Upper lobe of left lung (tissue), 6 donors: ENCODE measurements at places on chromosomes 11 and 22. TPM values are rescaled to one million over a fixed set of nuclear protein-coding genes. Genes with fewer than 3 reads are reported as not detected.

GRCh38 chr22:28024422-28024888 lies 105.4 kb upstream of the PITPNB start:
- H3K27ac ChIP-seq: no peak overlapping the region
- no peak overlapping the region for H3K4me3 ChIP-seq
- H3K4me1 ChIP-seq: peaks cover 28% of the 10 kb centered on the region
- no peak for DNase-seq
- no peaks in the 10 kb centered on the region for H3K27me3 ChIP-seq
- peaks cover 4% of the 10 kb centered on the region for H3K36me3 ChIP-seq

DNA sequence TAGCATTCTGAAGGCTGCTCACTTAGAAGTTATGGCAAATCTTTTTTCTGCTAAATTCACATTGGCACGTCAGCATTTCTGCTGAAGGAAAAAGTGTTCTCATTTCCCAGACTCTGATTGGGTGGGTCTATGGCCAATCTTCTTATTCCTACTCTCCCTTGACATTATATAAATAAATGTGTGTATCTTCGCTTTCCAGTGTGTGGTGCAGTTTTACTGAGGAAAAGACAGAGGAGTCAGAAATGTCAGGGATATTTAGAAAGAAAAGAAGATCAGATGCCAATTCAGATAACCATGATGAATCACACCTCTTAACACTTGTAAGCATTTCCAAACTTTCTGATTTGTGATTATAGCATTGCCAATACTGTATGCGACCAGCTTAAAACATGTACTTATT lies 3.2 kb upstream of the BDNF start:
- H3K4me1 ChIP-seq: peaks cover 35% of the 10 kb centered on the region
- no peak overlapping the region for H3K4me3 ChIP-seq
- no peak overlapping the region for H3K27ac ChIP-seq
- H3K36me3 ChIP-seq: no peaks in the 10 kb centered on the region
- no peak for DNase-seq

The SLC25A18 gene
- 0.69 TPM for total RNA-seq

GRCh38 chr11:73795925-73796632 lies 8.4 kb downstream of the MRPL48 start:
- no peak overlapping the region for H3K27ac ChIP-seq
- H3K4me1 ChIP-seq: no peaks in the 10 kb centered on the region

DNA sequence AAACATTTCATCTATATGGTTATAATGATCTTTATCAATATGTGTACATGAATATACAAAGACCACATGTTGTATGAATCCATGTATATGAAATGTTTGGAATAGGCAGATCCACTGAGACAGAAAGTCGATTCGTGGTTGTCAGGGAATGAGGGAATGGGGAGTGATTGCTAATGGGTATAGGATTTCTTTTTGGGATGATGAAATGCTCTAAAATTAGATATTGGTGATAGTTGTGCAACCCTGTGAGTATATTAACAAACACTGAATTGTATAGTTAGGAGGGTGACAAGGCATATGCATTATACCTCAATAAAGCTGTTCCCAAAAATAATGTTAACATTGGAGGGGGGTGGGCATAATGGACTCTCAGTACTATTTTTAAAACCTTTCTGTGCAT lies 5.0 kb upstream of the PTPMT1 start:
- H3K36me3 ChIP-seq: no peaks in the 10 kb centered on the region
- H3K27ac ChIP-seq: no peak overlapping the region
- H3K4me1 ChIP-seq: peaks cover 7% of the 10 kb centered on the region

The DGAT2 gene
- 9.6 TPM for total RNA-seq

DNA sequence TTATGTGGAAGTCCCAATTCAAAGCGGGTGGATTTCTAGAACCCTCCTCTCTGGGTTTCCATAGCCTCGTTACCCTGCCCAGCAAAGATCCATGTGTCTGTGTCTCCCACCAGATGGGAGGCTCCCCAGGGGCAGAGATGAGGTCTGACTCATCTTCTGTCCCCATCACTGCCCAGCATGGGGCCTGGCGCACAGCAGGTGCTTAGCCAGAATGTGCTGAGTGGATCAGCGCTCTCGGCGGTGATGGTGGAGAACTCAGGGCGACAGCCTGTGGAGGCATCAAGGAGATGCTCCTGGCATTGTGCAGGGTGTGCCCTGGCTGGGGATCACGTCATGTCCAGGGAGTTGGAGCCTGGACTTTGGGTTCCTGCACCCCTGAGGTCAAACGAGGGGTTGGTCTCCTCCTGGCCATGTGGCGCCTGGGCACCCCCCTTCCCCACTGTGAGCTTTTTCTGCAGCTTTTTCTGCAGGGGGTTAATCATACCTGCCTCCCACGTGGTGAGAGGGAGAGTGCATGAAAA lies 46.1 kb upstream of the RFPL3 start:
- H3K27ac ChIP-seq: no peak overlapping the region
- no peaks in the 10 kb centered on the region for H3K4me1 ChIP-seq
- no peak overlapping the region for H3K4me3 ChIP-seq
- no peaks in the 10 kb centered on the region for H3K36me3 ChIP-seq
- DNase-seq: no peak

DNA sequence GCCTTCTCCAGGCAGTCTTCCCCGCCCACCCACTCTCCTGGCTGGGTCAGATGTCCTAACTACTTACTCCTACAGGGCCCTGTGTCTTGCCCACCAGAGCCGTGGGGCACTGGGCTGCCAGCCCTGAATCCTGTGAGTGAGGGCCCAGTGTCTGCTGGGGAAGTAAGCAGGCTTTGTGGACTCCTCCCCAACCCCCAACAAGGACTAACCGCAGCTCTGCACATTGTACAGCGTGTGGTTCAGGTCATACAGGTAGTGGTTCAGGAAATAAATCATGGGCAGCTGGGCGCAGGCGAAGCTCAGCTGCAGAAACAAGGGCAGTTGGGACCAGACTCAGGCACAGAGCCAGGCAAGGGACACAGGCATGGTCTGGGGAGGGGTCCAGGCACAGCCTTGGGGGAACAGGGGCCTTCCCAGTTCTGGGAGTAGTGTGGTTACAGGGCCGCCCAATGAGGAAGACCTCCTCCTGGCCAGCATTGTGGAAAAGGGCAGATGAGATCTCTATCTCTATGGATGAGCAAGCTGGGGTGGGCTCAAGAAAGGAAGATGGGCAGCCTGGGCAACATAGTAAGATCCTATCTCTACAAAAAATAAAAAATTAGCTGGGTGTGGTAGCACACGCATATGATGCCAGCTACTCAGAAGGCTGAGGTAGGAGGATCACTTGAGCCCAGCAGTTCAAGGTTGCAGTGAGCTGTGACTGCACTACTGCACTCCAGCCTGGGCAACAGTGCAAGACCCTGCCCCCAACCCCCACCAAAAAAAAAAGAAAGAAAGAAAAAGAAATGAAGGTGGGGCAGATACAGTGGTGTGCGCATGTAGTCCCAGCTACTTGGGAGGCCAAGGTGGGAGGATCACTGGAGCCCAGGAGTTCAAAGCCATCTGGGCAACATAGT lies 5.5 kb downstream of the UNC93B1 start:
- H3K27ac ChIP-seq: no peak overlapping the region
- peaks cover 10% of the 10 kb centered on the region for H3K4me1 ChIP-seq
- peaks cover 3% of the 10 kb centered on the region for H3K36me3 ChIP-seq
- H3K4me3 ChIP-seq: no peak overlapping the region

DNA sequence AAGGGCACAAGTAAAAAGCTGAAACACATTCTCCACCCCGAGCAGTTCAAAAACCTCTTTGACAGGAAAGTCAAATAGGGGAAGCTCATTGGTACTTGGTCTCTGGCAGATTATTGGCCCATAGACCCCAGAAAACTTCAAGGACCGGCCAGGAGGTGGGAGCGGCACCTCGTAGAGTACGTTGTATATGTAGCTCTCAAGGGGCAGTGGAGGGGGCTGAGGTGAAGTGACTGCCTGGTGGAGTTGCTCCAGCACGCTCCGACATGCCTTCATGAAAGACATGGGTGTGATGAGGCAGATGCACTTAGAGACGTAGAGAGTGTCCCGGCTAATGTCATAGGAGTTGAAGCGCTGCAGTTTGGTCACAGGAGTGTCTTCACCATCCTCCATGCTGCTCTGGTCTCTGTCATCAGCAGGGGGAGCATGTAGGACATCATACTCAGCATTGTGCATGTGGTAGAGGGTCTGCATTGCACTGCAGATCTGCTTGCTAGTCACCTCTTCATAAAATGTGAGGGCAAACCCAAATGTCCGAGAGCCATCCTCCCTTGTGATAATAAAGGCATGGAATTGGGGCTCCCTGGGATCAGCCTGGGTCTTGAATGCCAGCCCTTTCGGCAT lies 61.3 kb downstream of the DENND5A start:
- no peak overlapping the region for H3K4me3 ChIP-seq
- H3K36me3 ChIP-seq: peaks cover 29% of the 10 kb centered on the region
- no peak overlapping the region for H3K27ac ChIP-seq
- peaks cover 4% of the 10 kb centered on the region for H3K4me1 ChIP-seq
- no peak for DNase-seq
- no peaks in the 10 kb centered on the region for H3K27me3 ChIP-seq

DNA sequence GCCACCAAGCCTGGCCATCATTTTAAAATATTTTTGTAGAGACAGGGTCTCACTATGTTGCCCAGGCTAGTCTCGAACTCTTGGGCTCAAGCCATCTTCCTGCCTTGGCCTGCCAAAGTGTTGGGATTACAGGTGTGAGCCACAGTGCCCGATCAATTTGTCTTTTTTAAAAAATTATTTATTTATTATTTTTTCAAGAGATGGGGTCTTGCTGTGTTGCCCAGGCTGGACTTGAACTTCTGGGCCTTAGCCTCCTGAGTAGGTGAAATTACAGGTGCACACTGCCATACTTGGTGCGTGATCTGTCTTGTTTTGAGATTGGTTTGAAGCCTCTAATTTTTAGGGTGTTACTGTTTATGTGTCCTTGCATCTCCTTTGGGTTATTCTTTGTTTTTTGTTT lies 10.2 kb downstream of the CABIN1 start:
- H3K27ac ChIP-seq: no peak overlapping the region
- H3K27me3 ChIP-seq: no peaks in the 10 kb centered on the region
- no peak overlapping the region for H3K4me3 ChIP-seq
- no peaks in the 10 kb centered on the region for H3K4me1 ChIP-seq
- H3K36me3 ChIP-seq: no peaks in the 10 kb centered on the region

DNA sequence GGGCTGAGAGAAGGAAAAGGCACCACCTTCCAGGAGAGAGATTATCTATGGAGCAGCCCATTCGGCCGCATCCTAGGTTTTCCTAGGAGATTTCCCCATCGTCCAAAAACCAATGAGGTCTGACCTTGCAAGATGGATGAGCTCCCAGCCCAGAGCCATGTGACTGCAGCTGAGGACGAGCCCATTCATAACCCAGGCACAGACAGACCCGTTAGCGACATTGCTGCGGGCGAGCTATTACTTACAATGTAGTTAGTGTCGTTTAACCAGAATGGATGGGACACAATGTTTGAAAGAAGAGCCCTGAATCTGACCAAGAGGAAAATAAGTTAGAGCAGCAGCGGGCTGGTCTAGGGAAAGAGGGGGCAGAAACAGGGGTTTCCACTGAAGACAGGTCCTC lies 395.9 kb upstream of the CADM1 start:
- H3K36me3 ChIP-seq: no peaks in the 10 kb centered on the region
- no peak overlapping the region for H3K4me3 ChIP-seq
- no peaks in the 10 kb centered on the region for H3K4me1 ChIP-seq
- no peaks in the 10 kb centered on the region for H3K27me3 ChIP-seq

- no peak overlapping the region for H3K4me3 ChIP-seq
- peak; percentile 81 for DNase-seq
- peaks cover 29% of the 10 kb centered on the region for H3K4me1 ChIP-seq
- H3K27me3 ChIP-seq: no peaks in the 10 kb centered on the region
- peaks cover 3% of the 10 kb centered on the region for H3K36me3 ChIP-seq
Observed at GRCh38 chr11:43920598-43921419, 21.6 kb upstream of the C11orf96 start.

- peak overlapping the region; percentile 65 for H3K4me3 ChIP-seq
- H3K27me3 ChIP-seq: no peaks in the 10 kb centered on the region
- peak overlapping the region; percentile 88 for H3K27ac ChIP-seq
- DNase-seq: peak; percentile 68
- H3K36me3 ChIP-seq: no peaks in the 10 kb centered on the region
- peaks cover 40% of the 10 kb centered on the region for H3K4me1 ChIP-seq
Observed at GRCh38 chr22:37485395-37486223, 575 bp downstream of the MFNG start.

DNA sequence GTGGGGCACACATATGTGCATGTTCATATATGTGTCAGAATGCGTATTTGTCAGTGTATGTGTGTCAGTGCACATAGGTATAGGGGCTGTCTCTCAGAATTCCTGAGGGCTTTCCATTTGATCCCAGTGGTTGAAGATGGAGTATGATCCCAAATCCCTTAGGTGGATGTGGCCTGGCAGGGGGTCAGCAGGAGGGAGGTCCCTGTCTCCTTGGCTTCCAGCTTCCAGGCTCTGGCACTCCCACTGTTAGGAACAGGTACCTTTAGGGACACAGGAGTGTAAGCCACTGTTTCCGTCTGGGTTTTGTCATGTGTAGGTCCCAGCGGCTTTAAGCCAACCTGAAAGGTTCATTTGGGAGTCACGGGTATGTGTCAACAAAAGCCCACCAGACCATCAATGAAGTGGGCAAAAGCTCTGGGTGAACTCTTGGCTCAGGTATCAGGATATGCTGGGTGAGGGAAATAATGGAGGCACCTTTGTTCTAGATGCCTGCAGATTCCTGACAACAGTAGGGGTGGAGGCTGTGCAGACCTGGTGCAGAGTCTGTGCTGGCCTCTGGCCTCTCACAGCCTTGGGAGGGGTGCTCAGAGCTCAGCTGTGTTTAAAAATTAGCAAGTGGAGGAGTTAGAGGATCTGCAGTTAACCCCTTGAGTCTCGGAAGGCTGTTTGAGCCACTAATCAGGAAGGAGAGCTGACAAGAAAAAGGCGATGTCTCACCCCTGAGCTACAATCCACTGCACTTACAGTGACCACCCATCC lies 9.0 kb downstream of the KCNQ1OT1 start:
- no peak for DNase-seq
- no peak overlapping the region for H3K27ac ChIP-seq
- H3K4me3 ChIP-seq: no peak overlapping the region
- H3K4me1 ChIP-seq: peaks cover 29% of the 10 kb centered on the region

The CTTN gene
- 175 TPM for total RNA-seq

GRCh38 chr11:63866211-63866610 lies 27.3 kb downstream of the MARK2 start:
- no peaks in the 10 kb centered on the region for H3K27me3 ChIP-seq
- H3K36me3 ChIP-seq: peaks cover 8% of the 10 kb centered on the region
- no peak overlapping the region for H3K27ac ChIP-seq
- peaks cover 82% of the 10 kb centered on the region for H3K4me1 ChIP-seq
- peak; percentile 88 for DNase-seq

The PRRG4 gene
- 10.0 TPM for total RNA-seq
